CD4-positive, alpha-beta T cell treated with Interleukin-4 for 1 hour (primary cell): ENCODE measurements at places on chromosomes 7 and 10.

GRCh38 chr10:83343676-83344075, 795.6 kb upstream of the GHITM start:
- DNase-seq, result no peak

DNA sequence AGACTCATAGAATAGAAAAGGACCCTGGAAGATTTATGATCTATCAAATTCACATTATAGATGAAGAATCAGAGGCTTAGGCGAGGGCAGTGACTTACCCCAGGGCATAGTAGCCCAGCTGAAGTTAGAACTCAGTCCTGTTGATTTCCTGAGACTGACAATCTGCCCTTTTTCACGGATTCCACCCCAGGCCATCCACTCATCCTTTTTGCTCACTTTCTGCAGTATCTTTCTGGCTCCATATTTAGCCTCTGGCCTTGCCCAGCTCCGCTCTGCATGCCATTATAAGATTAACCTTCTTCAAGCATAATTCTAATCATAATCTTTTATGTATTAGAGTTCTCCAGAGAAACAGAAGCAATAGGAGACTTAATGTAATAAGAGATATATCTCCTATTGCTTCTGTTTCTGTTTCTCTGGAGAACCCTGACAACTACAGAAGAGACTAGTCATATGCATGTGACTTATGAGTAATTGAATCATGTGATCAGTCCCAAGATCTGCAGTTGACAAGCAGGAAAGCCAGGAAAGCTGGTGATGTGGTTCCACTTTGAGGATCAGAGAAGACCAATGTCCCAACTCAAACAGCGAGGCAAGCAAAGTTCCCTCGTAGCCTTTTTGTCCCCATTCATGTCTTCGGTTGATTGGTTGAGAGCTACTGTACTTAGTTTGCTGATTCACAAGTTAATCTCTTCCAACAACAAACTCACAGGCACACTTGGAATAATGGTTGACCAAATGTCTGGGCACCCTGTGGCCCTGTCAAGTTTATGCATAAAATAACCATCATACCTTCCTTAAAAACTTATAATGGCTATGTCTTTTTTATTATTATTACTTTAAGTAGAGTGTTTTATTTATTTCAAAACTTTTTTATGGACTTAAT, 412.1 kb downstream of the SUGCT start:
- DNase-seq, result no peak

DNA sequence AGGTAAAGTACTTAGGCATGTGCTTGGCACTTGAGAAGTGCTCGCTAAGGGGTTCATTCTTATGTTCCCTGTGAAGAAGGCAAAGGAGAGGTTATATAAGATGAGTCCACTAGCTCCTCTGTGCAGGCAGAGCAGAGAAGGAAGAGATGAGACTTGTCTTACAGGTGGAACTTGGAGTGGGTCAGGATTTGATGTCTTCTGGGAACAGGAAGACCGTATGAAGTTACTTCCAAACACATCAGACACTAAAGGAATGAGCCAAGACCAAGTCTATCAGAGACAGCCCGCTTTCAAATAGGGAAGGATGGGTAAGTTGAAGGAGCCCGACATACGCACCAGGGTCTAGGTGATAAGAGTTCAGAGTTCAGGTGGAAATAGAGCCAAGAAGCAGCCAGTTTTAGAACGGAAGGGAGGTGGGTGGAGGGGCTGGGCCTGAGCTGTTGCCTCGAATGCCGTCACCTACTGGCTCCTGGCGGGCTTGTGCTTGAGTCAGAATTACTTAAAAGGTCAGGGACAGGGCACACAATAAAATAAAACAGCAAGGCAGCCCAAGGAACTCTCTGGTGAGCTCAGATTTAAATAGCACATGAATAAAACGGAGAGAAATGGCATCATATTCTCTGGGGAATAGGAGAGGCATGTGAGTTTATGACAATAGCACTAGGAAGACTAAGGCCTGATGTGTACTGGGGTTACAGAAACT, 56.1 kb upstream of the GRB10 start:
- DNase-seq, result no peak

- no peak for DNase-seq
Measured at GRCh38 chr10:86004337-86004736, 362.3 kb downstream of the GRID1 start.

DNA sequence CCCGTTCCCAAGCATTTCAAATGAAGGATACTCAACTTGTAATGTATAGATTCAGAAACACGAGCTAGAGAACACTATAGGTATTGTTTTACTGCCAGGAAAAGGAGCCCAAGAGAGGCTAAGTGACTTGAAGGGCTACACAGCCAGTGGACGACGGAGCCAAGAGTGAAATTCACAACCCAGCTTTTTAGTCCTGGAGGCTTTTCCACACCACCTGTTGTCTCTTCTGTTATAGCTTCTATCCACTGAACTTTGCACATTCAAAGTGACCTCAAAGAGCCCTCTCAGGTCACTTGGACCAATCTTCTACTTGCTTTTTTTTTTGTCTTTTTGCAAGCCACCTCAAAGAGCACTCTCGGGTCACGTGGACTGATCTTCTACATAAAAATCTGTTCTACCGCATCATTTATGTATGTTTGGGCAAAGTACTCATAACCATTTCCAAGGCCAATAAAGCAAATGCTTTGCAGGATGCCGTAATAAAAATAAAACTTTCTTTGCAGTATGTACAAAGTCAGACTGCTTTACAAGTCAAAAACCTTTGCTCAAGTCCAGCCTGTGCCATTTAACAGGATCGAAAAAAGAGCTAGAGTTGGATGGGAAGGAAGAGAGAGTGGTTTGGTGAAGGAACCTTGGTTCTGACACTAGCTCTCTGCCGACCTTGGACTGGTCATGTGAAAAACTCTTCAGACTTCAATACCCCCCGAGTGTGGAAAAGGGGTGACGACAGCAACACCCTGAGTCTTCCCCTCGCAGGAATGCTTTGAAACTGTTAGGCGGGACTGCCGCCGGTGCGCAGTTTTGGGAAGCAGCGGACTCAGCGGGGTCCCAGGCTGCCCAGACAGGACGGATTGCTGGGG, 821 bp downstream of the SLC35B4 start:
- peak; percentile 11 for DNase-seq

DNA sequence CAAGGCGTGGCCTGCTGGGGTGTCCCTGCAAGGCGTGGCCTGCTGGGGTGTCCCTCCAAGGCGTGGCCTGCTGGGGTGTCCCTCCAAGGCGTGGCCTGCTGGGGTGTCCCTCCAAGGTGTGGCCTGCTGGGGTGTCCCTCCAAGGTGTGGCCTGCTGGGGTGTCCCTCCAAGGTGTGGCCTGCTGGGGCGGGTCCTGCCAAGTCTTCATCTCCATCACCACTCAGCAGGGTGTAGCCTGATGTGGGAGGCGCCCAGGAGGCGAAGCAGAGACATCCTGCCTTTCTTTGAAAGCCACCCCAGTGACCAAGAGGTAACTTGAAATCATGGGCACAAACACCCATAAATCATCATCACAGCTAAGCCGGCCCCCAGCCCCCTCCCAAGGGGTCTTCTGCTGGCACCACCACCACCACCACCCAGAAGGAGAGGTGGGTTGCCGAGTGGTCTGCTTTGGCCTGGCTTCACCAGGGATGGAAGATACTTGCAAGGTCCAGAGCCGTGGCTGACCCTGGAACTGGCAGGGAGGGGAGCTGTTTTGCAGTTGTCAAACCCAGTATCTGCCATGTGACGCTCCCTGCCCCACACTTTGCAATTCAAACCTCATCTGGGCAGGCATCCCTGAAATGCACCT, 190.6 kb downstream of the EBF3 start:
- no peak for DNase-seq

GRCh38 chr10:91298224-91298871, 77.9 kb downstream of the PCGF5 start:
- peak; percentile 77 for DNase-seq

- no peak for DNase-seq
Measured at GRCh38 chr10:29136411-29136810, 152.5 kb upstream of the LYZL1 start.

DNA sequence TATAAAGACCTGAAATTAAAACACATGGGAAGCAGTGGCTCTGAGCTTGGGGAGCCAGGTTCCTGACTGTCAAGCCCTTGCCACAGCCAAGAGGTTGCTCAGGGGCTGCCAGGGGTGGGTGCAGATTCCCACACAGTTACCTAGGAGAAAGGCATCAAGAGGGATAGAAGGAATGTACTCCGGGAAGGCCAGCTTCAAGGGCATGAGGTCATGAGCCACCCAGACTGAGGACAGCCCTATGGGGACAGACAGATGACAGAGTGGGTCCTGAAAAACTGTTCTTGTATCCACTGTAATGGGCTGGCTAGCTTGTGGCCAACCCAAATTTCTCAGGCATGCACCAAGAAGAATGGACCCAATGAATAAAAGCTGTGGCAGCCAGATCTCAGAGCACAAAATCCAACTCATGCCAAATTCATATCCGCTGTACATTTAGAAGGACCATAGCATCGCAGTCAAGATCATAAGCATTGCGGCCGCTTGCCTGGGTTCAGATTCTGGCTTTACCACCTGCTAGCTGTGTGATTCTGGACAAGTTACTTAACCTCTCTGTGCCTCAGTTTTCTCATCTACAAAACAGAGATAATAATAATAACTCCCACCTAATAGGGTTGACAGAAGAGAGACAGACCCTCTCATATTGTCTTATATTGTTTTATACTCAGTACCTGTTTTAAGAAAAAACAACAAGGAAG, 44.9 kb upstream of the KCNMA1 start:
- DNase-seq, result no peak

DNA sequence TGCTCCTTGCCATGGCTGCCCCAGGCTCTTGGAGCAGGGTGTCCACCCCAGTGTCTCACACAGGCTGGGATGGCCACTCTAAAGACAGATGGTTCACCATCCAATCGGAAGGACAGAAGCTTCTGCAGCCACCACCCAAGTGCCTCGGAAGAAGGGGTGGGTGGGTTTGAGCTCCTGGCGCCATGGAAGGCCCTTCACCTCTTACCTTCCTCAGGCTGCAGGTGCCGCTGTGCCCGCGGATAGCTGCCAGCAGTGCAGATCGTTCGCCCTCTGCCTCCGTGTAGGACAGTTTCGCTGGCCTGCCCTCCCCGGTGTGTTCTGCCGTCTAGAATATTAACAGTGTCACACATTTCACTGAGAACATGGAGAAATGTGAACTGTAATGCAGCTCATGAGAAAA, 243.6 kb upstream of the GRB10 start:
- DNase-seq, result no peak

GRCh38 chr7:133959505-133959904, 167.6 kb upstream of the LRGUK start:
- no peak for DNase-seq

DNA sequence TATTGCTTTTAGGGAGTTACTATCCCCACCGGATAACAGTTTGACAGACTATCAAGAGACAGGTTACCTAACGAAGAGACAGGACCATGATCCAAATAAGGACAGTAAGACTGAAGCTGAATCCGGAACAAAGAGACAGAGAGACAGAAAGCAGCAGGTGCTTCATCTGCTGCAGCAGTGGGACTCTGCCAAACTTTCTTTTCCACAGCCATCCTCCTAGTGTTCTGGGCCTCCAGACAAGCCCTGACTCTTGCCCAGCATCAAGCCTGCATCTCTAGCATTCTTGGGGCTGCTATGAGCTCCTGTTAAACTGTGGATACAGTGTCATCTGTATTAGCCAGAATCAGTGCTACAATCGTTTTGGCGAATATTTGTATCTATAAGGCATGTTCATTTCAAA, 761.7 kb downstream of the GRID1 start:
- no peak for DNase-seq
